A549 (cell line): ENCODE measurements at places on chromosomes 11 and 22.

- DNase-seq = no peak
These were observed 33.3 kb downstream of the ST14 start for GRCh38 chr11:130192845-130193267.

GRCh38 chr11:123430721-123431497 is 840 bp downstream of the GRAMD1B start:
- peak; percentile 49 for DNase-seq

GRCh38 chr11:91922846-91923245 is 301.8 kb upstream of the FAT3 start:
- no peak for DNase-seq

DNA sequence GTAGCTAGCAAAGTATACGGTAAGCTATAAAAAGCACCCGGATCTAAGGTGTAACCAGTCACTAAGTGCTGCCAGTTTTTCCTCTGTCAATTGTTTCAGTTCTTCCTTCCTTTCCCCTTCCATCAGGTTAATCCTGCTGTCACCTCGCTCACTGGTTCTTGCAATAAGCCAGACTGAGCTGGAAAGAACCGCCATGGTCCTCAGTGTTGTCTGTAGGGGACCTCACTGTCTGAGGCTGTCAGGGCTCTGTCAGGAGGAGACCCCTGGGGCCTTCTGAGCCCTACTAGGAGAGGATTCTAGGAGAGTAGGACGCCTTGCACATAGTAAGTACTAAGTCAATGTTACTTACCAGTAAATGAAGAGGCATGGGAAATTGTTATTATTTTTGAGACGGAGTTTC is 1.4 kb upstream of the TBC1D22A start:
- DNase-seq = no peak

DNA sequence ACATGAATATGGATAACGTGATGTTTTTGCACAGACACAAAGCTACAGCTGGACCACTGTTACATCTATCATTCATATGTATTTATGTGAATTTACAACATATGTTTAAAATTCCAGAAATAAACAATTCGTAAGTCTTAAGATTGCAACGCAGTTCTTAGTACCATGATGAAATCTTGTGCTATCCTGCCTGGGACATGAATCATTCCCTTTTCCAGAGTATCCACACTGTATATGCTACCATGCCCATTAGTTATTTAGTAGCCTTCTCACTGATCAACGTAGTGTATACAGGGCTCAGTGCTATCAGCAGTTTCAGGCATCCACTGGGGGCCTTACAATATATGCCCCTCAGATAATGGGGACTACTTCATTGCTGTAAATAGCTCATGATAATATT is 4.3 kb downstream of the ATL3 start:
- no peak for DNase-seq
